ENCODE measurements at places on chromosomes 2 and 18.
A peak's percentile ranks its signal among the peaks of the same experiment; 100 is the strongest.

DNA sequence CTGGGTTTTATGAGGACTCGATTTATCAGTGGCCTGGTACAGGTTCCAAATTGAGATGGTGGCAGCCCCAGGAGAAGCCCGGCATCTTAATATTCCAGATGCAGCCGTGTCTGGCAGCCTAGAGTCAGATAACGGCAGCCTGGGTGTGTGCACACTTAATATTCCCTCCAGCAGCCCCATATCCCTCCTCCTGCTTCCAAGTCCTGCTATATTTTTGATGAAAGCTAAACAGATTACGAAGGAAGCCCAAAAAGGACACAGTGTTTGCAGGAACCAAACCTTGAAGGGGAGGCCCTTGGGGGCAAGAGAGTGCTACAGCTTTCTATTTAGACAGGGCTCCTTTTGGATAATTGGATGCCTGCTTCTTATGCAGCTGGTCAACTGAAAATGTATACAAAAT lies 25.1 kb upstream of the ALK start:
- DNase-seq, result no peak

- no peak for DNase-seq
Measured at GRCh38 chr2:62136956-62137830, 58.7 kb upstream of the B3GNT2 start.

GRCh38 chr2:10985260-10985659 lies 73.5 kb downstream of the KCNF1 start:
- no peak for DNase-seq

DNA sequence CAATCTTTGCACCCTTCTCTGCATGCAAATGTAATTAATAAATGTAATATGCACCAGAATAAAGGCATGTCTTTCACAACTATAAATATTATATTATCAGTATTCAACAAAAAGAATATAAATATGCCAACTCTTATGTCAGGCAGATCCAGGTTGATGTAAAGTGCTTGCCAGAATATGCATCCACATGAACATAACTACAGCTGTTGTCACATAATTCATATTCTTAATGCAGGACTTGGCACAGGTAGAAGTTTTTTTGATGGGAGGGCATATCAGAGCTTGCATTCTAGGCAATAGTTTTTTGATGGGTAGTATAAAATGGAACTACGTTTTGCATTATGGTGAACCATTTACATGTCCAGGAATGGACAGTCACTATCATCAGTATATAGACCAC lies 544.3 kb downstream of the ZNF804A start:
- DNase-seq, result no peak

DNA sequence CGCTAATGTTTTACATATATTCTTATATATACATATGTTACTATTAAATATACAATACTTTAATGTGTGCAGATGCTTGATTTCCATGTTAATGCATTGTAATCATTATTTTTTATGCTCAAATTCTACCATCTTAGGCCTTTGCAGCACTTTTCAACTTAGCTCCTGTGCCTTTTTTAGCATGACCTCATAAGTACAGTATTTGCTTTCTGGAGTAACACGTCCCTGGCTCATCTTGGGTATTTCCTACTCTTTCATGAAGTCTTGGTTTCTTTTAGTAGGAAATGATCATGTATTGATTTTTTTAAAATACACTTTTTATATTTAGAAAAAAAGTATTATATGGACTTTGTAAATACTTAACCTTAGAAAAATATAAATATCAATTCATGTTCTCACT lies 36.5 kb downstream of the CAB39 start:
- DNase-seq, result no peak

DNA sequence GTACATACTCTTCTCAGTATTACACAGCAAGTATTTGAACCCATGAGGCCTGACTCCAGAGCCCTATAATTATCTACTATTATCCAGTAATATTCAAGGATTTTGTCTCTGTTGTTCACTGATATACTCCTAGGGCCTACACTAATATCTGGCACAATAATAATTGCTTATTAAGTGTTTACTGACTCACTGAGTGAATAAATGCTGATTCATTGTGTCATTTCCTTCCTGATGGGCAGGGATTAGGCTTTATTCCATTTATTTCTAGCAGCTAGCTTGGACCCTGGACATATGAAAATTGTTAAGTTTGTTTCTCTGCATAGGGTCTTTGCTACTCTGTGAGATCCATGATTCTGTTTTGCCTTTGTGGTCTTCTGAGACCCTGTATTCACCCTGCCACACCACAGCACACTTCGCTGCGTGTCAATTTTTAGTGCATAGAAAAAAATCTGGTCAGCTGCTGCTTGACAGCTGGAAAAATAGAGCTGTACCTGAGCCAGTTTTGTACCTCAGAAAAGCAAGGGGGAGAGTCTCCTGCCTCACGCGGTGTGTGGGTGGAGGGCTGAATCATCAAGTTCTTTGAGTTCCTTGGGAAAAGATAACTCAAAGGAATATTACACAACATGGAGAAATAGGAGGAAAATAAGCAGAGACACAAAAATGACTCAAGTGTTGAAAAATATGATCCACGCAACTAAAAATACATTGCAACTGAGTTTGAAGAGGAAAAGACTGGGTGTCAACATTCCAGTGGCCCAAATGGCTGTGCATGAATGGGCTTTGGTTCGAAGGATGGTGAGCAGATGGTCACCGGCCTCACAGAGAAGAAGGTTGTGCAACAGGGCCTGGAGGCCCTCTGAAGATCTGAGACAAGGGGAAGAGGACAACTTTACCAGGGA lies 18.9 kb upstream of the DPP4 start:
- DNase-seq, result no peak

DNA sequence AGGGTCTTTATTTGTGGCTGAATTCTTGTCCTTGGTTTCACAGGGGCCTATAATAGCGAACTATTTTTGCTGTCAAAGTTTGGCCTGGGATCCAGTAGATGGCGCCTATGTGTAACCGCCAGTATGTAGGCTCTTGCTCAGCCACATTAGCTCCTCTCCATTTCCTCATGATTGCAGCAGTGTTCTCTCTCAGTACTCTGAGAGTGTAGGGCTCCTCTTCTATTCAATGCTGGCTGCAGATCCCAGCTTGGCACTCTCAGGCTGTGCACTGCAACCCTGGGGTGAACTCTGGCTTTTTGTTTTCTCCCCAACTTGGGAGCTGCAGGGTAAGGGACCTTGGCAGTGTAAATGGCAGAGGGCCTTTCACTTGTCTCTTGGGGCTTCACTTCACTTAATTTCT lies 344.6 kb upstream of the CHAC2 start:
- peak; percentile 31 for DNase-seq

DNA sequence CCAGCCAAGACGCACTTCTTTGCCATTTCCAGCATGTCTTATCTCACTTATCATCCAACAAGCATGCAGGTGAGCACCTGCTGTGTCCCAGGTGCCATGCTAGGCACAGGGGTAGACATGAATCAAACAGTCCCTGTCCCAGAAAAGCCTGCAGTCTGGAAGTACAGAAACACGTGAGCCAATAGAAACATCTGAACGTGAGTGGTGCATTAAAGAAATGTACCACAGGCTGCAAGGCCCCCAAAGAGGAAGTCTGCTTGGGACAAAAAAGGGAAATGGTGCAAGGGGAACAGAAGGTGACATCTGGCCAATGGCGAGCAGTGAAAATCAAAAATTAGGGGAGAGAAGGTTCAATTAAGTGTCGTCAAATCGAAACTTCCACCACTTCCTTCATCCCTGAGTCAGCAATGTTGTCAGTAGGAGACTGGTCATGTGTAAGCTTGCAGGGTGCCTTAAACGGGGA lies 17.6 kb upstream of the TMEM247 start:
- DNase-seq, result peak; percentile 38

GRCh38 chr2:109109342-109109741 lies 19.7 kb upstream of the SH3RF3 start:
- no peak for DNase-seq

- no peak for DNase-seq
Measured at GRCh38 chr2:145323512-145323911, 803.6 kb upstream of the ZEB2 start.

DNA sequence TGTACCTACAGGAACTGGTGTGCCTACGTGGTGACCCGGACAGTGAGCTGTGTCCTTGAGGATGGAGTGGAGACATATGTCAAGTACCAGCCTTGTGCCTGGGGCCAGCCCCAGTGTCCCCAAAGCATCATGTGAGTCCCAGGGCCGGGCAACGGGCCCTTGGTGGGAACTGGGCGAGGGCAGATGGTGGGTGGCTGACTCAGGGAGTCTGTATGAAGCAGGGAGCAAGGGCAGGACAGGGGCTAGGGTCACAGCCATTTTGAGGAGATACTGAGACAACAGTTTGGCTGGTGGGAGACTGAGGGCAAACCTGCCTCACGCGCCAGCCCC lies 1.7 kb downstream of the EMILIN1 start:
- DNase-seq, result no peak

DNA sequence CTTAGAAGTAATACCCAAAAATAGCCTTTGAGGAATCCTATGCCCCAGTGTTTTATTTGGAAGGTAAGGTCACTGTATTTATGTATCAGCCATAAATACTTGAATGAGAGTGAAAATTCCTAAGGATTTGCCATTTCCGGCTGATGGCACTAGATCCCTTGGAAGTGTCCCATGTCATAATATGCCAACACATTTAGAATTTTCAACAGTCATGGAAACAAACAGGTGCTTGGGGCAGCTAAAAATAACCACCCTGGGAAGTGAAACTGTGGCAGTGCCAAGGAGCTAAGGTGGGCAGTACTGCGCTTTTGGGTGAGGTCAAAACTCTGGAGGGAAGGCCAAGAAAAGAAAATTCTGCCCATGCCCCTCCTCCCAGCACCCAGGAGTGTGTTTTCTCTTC lies 80.2 kb downstream of the TCF7L1 start:
- DNase-seq, result no peak

DNA sequence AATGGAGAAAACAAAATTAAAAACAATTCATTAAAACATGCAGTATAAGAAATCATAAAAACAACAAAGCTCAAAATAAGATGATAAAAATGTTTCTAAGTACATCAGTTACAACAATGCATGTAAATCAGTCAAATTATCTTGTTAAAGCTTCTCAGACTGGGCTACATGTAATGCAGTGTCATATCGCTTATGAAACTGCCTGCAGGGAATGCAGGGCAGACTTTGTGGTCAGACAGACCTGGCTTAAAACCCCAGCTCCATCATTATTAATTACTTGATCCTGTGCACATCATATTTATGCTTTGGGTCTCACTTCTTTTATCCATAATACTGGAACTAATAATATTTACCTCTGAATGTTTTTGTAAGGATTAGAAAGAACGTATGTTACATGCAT lies 74.6 kb downstream of the PID1 start:
- no peak for DNase-seq

DNA sequence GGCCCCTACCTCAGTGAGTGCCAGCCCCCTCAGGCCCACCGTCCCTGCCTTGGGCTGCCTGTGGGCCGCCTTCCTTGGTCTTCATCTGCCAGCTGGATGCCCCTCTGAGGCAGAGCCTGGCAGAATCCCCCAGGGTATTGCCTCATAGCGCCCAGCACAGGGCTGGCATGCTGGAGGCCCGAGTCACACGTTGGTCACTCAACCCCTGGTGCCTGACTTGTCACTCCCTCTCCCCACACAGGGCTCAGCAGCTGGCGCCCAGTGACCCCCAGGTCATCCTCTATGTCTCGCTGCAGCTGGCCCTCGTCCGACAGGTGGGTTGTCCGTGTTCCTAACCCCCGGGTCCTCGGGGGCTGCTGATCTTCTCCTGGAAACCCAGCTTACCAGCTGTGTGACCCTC lies 108.4 kb upstream of the MCFD2 start:
- no peak for DNase-seq

GRCh38 chr2:65786007-65786717 lies 353.8 kb upstream of the SPRED2 start:
- no peak for DNase-seq

DNA sequence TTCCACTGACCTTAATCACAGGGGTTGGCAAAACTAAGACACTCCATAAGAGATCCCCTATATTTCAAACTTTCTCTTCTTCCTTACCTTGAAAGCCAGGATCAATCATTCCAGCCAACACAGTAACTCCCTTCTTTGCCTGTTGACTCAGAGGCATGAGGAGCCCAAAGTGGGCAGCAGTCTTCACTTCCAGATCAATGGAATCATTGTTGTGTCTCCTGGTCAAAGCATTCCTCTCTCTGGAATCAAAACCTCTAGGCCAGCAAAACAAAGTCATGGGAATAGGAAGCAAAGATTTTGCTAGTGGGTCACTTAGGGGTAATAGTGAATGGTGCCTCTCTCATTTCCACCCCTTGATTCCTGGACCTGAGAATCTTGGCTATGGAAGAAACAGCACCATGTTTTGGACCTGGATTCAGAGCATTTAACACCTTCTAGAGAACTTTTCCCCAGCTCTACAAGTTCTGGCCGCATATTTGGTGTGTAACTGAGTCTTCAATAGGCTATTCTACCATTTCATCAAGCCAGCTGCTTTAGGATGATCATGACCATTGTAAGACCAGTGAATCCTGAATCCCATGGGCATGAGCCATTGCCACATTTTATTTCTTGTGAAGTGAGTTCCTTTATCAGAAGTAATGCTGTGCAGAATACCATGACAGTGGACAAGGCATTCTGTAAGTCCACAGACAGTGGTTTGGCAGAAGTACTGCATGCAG lies 65.7 kb upstream of the SERPINE2 start:
- DNase-seq, result no peak

DNA sequence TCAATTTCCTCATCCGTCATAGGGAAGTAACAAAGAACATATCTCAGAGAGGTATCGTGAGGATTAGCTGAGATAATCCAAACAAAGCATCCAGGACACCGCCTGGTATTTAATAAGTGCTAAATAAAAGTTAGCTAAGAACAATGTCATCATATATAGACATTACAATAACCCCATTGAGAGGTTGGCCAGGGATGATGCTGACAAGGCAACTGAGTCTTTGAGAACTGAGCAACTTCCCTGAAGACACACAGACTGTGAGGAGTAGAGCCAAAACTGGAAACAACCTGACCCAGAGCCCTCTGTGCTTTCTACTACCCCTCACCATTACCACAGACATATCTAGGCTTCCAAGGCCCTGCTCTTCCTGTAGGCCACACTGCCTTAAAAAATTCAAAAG lies 1.6 kb upstream of the DCTN1 start:
- DNase-seq, result no peak

GRCh38 chr2:234165421-234165820 lies 114.9 kb downstream of the SPP2 start:
- no peak for DNase-seq

GRCh38 chr2:215487002-215487372 lies 51.1 kb upstream of the FN1 start:
- DNase-seq, result no peak

DNA sequence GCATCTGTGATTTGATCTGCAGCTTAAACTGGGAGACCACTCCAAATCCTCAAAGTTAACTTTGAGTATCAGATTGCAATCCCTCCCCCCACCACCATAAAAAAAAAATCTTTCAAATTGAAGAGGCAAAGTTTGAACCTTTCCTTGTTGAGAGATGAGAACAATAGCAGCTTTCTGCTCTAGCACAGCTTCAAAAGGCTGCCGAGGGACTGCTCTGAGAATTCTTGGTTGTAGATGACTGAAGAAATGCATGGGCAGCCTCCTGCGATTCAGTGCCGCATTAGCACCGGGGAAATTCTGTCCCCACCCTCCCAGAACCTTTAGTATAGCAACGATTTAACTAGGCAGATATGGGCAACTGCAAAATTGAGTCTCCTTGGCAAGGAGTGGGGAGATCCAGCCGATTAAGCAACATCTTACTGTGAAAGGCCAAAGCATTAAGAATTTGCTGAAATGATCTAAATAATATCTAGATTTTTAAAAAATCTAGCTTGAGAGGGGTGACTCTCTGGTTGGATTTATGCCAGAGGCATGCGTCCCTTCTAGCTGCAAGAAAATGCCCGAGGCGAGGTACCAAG lies 3.9 kb upstream of the SP5 start:
- no peak for DNase-seq

Measured in GM10248 (cell line).